HEK293T (cell line): ENCODE measurements at places on chromosomes 2 and 18.
A peak's percentile ranks its signal among the peaks of the same experiment; 100 is the strongest.

DNA sequence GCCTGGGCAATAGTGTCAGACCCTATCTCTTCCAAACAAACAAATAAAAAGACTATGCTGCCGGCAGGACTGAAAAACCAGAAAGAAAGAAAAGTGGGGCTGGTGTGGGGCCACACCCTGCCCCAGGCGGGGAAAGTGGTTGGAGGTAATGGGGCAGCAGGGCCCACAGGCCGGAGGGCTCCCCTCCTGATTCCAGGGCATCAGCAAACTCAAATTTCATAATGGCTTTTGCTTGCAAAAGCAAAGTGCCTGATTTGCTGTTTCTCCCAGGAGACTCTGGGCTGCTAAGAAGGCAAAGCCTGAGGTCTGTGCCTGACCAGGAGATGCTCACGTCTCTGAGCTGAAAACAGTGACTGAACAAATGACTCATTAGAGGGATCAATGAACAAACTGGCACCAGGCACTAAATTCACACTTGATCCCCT lies 121.9 kb downstream of the HDAC4 start:
- no peak for DNase-seq

- no peak for DNase-seq
Observed at GRCh38 chr2:132559921-132560320, 110.1 kb downstream of the LYPD1 start.

DNA sequence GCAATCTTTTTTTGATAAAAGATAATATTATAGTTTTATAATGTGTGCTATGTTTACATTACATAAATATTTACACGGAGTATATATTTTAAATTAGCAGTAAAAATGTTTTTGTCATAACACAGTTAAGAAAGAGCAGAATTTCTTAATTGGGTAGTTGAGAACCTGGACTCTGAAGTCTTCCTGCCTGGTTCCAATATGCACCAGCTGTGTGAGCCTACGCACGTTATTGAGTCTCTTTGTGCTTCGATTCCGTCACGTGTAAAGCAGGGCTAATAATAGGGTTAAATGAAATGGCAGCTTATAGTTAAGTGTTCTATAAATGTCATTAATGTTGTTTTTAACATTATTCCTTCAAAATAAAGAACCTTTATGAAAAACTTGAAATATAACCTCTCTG lies 1.2 kb upstream of the CCDC88A start:
- DNase-seq, result no peak

GRCh38 chr2:118197011-118197675 lies 108.9 kb downstream of the INSIG2 start:
- peak; percentile 42 for DNase-seq

- no peak for DNase-seq
Observed at GRCh38 chr2:174004905-174005605, 39.9 kb upstream of the SP3 start.

DNA sequence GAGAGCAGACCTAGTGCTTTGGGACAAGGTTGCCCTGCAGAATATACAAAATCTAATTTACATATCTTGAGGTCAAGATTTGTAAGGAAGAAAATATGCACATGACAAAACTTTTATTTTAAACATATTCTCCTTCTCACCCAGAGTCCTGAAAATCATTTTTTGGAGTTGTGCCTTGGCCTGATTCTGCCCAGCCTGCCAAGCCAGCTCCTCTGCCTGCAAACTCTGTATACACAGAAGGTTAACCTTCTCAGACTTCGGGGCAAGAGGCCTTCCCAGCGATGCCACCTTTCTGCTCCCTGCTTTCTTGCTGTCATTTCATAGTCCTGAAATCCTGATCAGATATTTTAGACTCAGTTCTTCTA lies 95.8 kb upstream of the CAVIN2 start:
- no peak for DNase-seq

- DNase-seq, result no peak
Observed at GRCh38 chr2:68193144-68193543, 35.5 kb downstream of the PNO1 start.

- DNase-seq, result no peak
Observed at GRCh38 chr2:8176887-8177286, 505.0 kb upstream of the ID2 start.

GRCh38 chr2:53234548-53234903 lies 533.1 kb upstream of the CHAC2 start:
- DNase-seq, result no peak

- DNase-seq, result no peak
Observed at GRCh38 chr2:151947813-151948165, 119.6 kb upstream of the ARL5A start.

DNA sequence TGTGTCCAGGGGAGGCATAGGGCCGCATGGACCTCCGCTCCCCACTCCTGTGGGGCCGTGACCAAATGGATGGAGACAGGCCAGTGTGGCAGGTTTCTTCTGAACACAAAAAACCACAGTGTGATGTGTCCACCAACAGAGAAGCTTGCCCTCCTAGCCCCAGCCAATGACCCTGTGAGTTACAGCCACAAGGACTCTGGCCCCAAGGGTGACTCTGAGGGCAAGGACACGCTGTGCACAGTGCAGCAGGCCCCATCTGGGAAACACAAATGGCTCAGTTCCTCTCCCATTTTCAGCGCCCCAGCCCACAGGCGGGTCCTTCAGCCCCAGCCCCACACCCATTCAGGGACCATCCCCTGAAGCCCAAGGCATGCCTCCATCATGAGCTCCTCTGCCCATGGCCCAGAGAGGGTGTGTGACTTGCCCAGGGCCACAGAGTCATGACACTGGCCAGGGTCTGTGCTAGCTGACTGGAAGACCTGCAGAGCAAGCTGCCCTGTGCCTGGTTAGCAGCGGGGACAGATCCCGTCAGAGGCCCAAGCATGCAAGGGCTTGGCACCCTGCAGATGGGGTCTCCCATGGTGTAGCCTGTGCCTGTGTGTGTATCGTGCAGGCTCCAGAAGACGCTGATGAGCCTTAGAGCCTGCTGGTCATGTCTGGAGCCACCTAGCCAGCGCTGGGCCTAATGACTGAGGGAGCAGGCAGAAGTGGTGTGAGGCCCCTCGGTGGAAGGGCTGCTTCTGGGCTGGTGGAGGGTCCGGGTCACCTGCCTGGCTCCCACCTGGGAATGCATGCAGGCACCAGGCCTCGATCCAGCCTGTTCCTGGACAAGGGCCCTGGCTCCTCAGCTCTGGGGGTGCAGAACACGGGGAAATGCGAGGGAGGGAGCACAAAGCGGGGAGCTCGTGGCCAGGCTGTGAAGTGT lies 47.7 kb downstream of the HS6ST1 start:
- DNase-seq, result no peak

GRCh38 chr2:62410926-62411456 lies 95.0 kb downstream of the TMEM17 start:
- DNase-seq, result no peak

- DNase-seq, result peak; percentile 36
Observed at GRCh38 chr2:234363011-234363487, 133.8 kb downstream of the ARL4C start.

- DNase-seq, result no peak
Observed at GRCh38 chr2:120600335-120600734, 135.3 kb upstream of the GLI2 start.

DNA sequence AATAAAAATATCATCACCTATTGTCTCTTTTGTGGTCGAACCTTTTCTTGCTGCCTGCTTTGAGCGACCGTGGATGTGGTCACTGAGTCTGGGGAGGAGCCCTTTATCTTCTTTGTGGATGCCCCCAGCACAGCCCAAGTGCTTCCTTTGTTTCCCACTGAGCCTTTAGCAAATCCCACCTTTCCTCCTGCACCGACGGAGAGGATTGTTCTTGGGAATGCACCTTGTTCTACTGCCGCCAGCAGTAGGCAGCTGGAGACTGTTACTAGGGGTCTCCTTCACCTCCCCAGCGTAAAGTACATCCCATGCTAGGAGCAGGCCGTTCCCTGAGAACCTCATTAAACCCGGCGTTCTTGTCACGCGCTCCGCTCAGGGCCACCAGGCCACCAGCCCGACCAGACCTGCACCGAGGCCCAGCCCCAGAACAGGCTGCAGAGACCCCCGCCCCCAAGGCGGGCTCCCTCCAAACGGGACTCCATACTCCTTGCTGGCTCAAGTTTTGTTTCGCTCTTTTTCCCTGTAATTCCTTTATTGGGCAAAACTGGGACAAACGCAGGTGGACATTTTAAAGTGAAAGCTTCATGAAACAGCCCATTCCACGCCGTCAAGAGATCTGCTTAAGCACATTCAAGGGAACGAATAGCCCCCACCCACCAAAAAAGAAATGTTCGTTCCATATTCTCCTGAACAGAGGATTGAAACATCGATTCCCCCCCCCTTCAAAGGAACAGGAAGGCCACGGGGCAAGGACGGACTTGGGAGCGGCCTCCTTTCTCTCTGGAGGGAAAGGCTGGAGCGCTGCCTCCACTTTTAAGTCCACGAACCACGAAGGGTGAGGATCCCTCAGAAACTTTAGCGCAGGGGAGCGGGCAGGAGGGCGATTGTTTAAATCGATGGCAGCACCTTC lies 1.1 kb upstream of the MAT2A start:
- DNase-seq, result peak; percentile 42

- DNase-seq, result no peak
Observed at GRCh38 chr2:101781791-101782426, 84.4 kb downstream of the MAP4K4 start.

- no peak for DNase-seq
Observed at GRCh38 chr2:223626716-223627115, 24.6 kb upstream of the SCG2 start.

- no peak for DNase-seq
Observed at GRCh38 chr2:191749181-191749540, 71.2 kb downstream of the NABP1 start.

DNA sequence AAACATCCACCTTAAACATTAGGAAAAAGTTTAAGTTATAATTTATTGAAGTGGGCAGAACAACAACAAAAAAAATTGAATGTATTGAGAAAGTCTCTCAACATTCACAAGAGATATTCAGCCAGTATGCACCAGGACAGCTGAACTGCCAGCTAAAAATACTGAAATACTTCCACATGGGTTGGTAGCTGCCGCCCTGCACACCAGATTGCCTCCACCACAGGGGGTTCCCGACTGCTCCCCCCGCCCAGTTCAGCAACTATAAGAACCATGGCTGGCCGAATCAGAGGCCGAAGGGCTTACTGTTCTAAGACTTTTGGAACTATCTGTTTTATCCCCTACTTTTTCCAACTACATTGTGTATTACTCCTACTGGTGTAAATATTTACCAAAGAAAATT lies 150.0 kb upstream of the LRP1B start:
- no peak for DNase-seq

- no peak for DNase-seq
Observed at GRCh38 chr2:11530864-11531465, 2.9 kb upstream of the GREB1 start.

DNA sequence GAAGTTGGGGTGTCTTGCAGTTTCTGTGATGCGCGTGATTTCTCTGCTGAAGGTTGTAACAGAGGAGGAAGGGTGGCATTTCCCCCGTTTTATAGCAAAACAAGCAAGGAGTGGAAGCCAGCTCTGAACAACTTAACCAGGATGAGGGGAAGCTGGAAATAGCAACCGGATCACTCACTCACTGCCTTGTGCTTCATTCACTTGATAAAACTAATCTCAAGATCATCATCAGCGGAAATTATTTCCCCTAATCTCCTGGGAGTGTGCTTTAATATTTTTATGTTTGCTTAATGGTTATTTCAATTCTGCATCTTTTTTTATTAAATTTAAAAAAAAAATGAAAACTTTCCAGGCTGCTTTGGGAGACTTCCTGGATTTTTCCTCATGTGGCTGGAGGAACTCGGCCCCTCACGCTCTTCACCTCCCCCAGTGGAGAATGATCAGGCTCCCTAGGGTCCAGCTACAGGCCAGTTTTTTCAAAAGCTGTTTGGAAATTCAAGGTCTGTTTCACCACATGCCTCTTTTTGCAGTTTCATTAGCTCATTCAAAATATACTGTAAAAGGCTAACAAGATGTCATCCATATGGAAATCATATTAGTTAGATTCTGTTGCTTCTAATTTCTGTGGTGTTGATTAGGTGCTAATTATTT lies 31.7 kb downstream of the CABLES1 start:
- DNase-seq, result no peak

DNA sequence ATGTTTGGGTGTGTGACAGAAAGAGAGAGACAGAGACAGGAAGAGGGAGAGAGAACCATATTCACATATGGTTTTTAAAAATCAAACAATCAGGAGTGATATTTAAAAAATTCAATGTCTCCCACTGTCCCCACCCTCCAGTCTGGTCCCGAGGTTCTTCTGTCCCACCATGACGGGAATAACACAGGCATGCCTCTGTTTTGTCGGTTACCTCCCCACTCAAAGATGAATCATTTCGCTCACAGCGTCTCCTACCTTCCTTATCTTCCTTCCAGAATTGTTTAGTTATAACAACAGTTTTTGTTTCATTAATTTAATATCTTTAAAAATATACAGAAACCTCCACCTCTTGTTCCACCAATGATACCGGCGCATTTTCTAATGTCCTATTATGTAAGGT lies 113.0 kb downstream of the KCNF1 start:
- DNase-seq, result no peak

- no peak for DNase-seq
Observed at GRCh38 chr18:65968239-65969004, 217.6 kb downstream of the CDH7 start.
